ENCODE measurements at places on chromosomes 13 and 19.

DNA sequence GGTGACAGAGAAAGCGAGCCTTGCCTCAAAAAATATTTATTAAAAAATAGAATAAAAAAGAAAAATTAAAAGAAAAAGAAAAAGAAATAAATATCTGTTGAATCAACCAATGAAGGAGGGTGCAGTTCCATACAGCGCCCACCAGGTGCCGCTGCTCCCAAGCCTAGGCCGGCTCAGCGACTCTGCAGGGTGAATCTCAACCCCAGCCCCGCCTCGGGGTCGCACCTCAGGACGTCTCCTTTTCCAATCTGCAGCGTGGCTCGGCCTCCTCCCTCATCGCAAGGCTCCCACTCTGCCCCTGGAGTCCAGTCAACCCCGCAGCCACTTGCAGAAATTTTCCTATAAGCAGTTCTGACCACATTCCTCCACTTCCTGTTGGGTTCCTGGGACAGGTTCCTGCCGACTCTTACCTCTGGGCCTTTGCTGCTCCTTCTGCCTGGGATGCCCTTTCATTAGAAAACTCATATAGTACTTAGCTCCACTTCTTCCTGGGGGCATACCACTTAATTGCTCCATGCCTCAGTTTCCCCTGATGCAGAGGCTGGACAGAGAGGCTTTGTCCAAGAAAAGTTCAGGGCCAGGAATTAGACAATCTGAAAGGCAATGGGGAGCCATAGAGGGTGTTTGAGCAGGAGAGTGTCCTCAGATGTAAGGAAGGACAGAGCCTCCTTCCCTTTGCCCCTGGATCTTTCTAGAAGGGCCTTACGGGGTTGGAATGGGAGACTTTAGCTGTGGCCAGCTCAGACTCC lies 24.3 kb downstream of the NFILZ start:
- no peak for DNase-seq

DNA sequence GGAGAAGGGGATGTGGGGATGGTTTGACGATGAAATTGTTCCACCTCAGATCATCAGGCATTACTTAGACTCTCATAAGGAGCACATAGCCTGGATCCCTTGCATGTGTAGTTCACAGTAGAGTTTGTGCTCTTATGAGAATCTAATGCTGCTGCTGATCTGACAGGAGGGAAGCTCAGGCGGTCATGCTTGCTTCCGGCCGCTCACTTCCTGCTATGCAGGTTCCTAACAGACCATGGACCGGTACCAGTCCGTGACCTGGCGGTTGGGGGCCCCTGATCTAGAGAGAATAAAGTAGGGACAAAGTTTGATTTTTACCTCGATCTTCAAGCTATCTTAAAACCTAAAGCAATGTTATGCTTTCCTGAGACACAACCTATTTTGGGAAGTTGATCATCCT lies 373.8 kb upstream of the ARGLU1 start:
- DNase-seq = no peak

DNA sequence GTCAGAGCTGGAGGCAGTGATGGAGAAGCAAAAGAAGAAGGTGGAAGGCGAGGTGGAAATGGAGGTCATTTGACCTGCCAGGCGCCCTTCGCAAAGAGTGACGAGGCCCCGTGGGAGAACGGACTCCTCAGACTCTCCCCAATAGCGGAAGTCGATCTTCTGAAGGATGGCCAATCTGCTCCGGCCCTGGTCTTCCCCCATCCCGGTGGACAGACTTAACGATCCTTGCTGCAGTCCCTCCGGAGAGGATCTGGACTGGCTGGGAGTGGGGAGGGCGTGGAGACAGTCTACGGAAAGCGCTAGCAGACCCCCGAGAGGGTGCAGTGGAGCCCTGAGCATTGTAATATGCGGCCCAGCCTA lies 11.9 kb downstream of the EPS8L1 start:
- no peak for DNase-seq

GRCh38 chr19:33193865-33194362 lies at the start of gene LRP3:
TSS of gene LRP3 (plus strand) at chr19:33194330. CDS start at chr19:33194786, 456 bp downstream.
- DNase-seq = no peak

- DNase-seq = no peak
Observed at GRCh38 chr19:42531313-42531712, 3.0 kb upstream of the CEACAM1 start.

GRCh38 chr19:34974646-34975045 lies 10.6 kb upstream of the ZNF792 start:
- no peak for DNase-seq

DNA sequence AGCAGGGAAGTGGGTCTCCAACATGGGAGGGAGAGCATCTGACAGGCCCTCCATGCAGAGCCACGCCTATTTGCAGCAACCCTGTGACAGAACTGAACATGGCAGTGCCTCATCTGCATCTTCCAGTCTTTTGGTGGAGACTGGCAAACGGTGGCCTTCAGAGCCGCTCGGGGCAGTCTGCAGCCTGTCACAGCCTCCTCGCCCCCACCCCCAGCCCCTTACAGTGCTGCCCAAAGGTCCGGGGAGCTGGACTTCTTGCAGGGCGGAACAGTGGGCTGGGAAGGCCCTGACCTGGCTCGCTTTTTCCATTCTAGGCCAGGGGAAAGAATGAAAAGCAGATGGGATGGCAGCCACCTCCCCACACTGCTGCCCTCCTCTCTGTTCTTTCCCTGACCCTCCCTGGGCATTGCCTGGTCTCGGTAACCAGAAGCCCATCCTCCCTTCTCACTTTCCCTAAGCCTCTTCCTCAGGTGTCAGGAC lies 2.7 kb downstream of the CALM3 start:
- no peak for DNase-seq

DNA sequence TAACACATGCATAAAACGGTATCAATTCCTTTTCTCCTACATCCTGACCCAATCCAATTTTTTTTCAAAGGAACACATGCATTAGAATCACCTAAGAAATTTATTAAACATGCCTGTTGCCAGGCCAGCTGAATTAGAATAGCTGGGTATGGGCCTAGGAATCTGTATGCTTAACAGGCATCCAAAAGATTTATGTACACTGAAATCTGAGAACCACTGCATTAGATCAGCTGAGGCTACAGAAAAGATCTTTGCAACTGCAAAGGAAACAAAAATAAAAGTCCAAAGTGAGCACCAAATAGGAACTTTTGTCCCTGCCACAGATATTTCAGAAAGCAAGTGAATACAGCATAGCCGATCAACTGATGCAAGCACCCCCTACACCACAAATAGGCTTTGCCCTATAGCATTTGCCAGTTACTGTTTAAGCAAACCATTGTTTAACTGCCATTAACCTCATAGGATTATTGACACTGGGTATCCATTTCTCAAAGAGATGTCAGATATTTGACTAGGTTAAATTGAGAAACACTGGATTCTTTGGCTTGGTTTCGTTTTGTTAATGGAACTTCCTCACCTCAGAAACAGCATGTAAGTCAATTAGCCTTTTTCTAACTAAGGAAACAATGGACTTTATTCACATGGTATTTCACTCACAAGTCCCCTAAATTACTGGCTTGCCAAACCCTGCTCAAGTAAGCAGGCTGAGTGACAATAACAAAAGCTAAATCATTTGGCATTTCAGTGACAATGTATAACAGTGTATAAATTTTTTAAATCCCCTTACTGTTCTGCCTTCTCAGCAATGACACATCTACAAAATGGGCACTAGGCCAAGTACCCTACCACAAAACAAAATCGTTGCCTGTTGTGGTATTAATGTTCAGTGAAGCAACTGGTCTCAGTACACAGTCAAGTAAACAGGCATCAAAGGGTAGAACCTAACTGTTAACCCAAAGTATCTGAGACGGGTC lies 67.8 kb downstream of the SUCLA2 start:
- no peak for DNase-seq

DNA sequence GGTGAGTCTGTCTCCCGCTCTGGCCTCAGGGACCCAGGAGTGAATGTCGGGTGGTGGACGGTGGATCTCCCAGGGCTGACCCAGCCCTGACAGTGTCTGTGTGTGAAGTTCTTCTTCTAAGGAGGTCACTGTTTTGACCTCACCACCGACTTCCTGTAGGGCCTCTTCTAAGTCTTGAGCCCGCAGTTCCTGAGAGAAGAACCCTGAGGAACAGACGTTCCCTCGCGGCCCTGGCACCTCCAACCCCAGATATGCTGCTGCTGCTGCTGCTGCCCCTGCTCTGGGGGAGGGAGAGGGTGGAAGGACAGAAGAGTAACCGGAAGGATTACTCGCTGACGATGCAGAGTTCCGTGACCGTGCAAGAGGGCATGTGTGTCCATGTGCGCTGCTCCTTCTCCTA lies at the start of gene SIGLEC7:
SIGLEC7 (plus strand) TSS at position 183 of the 400 bp plus-strand sequence; CDS start at position 252, 69 bp downstream.
- DNase-seq = no peak

DNA sequence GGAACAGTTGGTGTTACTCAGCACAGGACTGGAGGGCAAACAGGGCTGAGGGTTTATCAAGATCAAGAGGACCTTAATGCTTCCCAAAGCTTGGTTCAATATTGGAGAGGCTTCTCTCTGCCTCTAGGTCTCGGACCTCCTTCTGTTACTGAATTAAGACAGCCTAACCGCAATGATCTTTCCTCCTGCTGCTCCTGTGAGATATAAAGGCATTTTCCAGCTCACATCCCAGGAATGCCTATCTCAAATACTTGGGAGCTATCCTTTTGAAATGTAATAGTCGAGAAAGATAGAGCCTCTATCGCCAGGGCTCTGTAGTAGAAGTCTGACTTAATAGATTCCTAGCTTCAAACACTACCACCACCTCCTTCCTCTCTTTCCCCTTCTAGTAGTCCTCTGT lies 1475.0 kb downstream of the SLITRK1 start:
- no peak for DNase-seq

DNA sequence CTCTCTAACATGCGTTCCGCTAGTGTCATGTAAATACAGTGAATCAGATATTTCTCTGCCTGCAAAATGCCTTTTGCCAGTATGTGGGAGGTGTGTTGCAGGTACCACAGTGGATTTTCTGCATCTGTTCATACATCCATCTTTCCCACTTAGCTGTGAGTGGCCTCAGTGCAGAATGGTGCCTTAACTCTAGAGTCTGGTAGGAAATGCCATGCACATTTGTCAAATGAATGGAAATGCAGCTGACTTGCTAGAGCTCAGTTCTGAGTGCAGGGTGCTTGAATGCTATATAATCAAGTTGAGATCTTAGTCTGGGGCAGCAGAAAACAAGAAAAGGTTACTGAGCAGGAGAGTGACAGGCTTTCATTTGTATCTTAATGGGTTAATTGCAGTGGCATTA lies 68.2 kb downstream of the LRCH1 start:
- no peak for DNase-seq

- no peak for DNase-seq
Observed at GRCh38 chr13:67147342-67148133, 82.6 kb downstream of the PCDH9 start.

DNA sequence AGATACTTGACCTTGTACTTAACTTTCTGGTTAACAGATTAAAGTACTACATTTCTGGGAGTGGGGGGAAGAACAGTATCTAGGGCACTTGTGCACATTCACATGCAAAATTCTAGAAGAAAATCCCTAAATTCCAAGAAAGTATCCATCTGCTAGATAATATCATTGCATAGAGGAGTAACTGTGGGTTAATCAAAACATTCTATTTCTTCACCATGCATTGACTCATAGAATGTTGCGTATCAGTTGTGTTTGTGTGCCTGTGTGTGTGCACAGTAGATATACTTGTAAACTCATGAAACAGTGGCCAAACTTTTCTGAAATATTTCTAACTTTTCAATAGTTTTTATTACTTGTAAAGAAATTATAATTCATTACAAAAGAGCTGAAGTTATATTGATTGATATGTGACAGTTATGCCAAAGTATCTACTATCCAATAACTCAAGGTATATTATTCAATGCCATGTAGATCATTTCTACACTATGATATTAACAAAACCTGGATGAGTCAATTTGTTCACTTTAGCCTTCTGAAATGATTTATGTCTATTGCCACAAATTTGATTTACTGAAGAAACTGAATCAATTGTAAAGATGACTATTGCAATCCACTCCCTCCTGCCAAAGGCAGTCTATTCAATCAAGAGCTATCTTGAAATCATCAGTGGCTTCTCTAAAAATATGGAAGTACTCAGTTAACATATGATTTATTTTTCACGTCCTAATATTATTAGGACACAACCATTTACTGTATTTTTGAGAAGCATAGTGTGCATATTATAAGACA lies 756.7 kb upstream of the ARGLU1 start:
- DNase-seq = no peak

- no peak for DNase-seq
Observed at GRCh38 chr19:18895038-18895823, 727 bp downstream of the CERS1 start.

DNA sequence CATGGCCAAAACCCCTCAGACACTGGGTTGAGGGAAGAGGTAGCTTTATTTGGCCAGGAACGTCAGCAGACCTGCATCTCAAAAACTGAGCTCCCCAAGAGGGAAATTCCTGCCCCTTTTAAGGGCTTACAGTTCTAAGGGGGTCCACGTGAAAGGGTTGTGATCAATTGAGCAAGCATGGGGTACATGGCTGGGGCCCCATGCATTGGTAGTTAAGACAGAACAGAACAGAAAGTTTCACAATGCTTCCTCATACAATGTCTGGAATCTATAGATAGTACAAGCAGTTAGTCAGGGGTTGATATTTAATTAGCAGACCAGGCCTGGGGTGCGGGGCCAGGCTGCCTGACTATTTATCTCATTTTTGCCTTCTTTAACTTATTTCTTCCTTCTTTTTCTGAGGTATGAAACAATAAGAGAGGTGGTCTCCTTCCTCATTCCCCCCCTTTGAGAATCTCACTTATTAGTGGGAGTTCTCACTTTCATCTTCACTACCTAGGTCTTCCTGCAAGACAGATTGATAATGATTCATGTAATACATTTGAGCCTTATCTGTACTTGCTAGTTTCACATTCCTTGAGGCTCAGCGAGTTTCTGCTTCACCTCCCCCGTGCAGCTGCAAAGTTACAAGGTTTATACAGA lies 84.8 kb downstream of the SLC25A15 start:
- no peak for DNase-seq
